NCI-H2081 (cell line): ENCODE measurements at places on chromosomes 7 and 10.

DNA sequence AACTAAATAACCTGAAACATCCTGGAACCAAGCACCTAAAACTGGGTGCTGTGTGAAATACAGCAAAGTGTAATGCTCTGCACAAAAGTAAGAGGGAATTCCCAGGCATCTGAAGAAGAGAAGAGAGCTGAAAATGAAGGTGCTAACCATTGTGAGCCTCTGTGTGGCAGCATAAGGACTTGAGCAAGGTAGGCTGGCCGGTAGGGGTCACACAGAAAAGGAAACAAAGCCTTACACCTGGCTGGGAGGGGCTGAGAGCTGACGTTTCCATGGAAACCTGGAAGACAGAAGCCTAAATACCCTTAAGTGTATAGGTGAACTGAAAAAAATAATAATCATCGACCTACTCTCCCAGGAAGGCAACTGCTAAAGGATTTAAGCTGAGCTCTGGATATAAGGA lies 48.6 kb downstream of the CUL1 start:
- DNase-seq = peak; percentile 86

DNA sequence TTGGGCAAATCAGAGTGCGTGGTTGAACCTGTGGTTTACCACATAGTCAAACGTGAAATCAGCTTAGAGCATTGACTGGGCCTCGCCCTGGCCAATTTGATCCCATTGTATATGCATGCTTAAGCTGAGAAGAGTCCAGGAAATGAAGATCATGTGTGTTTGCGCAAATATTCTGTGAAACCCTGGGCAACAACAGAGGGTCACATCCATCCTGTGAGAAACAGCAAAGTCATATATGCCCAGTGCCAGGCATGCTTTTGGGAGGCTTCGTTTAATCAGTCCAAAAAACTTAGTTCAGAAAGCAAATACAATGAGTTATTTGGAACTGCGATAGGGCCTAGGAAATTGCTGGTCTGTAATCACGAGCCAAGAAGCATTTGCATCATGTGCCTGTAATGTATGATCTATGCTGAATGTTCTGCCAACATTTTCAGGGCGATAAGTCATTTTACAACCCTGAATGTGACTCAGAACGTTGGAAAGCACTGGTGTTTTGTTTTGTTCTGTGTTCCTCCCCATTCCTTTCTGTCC lies 412.1 kb upstream of the CELF2 start:
- DNase-seq = no peak

DNA sequence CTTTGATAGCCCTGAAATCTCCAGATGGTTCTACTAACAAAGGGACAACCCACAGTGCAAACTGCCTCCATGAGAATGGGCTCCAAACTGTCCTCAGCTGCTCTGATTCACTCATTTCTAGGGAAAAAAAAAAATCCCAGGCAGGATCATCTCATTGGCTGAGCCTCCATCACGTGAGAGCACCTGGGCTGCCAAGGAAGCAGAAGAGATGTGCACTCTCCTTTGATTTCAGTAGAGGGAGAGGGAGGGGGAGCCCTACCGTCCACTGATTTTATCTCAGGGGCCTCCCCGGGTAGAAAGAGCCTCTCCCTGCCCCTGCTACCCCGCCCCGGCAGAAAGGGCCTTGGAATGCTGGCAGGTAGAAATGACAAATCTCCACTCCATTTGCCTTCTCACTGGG lies 725.4 kb downstream of the PHTF2 start:
- DNase-seq = no peak

- DNase-seq = peak; percentile 80
Measured at GRCh38 chr10:11017570-11018431, at the start of gene CELF2. Gene CELF2, plus strand, starts transcription at chr10:11017872. Its CDS starts 218 bp downstream, at chr10:11018090.

GRCh38 chr7:64557601-64558322 lies 5.1 kb downstream of the ZNF680 start:
- DNase-seq = peak; percentile 6

- no peak for DNase-seq
Measured at GRCh38 chr7:105982388-105982787, 19.3 kb downstream of the CDHR3 start.

- peak; percentile 30 for DNase-seq
Measured at GRCh38 chr7:149459540-149460452, 1.1 kb downstream of the ZNF777 start.

- DNase-seq = no peak
Measured at GRCh38 chr7:54728411-54728810, 30.6 kb downstream of the SEC61G start.

DNA sequence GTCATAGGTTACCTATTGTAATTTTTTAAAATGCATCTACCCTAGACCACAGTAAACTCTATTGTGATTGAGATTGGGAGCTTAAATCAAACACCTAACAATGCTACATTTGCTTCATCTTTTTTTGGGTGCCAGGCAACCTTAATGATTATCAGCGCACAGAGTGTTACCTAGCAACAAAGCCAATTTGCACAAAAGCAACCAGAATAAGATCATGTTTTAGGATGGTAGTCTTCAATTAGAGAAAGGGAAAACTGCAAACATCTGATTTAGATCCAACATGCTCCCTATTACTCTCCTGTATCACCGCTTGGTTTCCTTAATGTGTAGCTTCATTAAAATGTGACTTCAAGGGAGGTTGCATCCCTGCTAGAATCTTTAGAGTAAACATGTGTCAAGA lies 226.9 kb downstream of the ABCA13 start:
- DNase-seq = peak; percentile 29

DNA sequence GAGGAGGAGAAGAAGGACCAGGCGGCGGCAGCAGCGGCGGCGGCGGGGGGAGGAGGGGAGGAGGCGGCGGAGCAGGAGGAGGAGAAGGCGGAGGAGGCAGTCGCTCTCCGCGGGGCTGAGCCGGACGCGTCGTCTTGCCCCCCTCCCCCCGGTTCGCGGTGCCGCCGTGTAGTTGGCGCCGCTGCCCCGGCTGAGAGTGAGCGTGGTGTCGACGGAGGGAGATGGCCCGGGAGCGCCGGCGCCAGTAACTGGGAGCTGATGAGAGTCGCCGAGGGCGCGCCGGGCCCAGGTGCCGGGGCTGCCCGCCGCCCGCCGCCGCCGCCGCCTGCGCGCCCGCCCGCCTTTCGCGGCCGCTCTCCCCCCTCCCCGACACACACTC lies 257 bp downstream of the WAC start:
- DNase-seq = no peak

GRCh38 chr7:128427289-128427891 lies 17.6 kb upstream of the IMPDH1 start:
- peak; percentile 78 for DNase-seq

DNA sequence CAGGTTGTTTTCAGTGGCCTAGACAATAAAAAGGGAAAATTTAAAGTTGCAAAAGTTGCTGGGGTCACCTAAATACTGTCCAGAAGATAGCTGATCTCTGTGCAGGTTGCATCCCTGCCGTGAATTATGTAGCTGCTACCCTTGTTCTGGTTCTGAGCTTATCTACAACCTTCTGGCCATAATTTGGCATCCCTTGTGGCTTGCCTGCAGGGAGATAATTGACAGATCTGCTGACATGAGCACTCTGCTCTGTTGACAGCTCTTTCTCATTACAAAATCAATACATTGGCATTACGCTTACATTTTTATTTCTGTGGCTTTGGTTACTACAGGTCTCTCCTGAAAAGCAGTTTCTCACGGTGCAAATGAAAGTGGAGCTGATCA lies 29.3 kb upstream of the HECTD2 start:
- no peak for DNase-seq
